ENCODE measurements at places on chromosomes 2 and 18.

DNA sequence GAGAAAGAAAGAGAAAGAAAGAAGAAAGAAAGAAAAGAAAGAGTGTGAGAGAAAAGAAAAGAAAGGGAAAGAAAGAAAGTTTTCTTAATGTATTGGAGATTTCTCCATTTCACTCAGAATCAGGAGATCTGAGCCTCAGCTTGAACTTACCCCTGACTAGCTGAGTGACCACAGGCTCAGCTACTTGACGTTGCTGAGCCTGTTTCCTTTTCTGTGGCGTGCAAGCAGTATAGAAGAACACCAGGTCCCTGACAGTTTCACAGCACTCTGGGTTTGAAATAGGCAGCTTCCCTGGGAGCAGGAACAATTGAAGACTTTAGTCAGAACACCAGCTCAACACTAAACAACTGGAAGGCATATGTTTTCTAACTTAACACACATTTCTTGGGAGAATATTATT is 44.7 kb downstream of the MARCO start:
- DNase-seq, result no peak

DNA sequence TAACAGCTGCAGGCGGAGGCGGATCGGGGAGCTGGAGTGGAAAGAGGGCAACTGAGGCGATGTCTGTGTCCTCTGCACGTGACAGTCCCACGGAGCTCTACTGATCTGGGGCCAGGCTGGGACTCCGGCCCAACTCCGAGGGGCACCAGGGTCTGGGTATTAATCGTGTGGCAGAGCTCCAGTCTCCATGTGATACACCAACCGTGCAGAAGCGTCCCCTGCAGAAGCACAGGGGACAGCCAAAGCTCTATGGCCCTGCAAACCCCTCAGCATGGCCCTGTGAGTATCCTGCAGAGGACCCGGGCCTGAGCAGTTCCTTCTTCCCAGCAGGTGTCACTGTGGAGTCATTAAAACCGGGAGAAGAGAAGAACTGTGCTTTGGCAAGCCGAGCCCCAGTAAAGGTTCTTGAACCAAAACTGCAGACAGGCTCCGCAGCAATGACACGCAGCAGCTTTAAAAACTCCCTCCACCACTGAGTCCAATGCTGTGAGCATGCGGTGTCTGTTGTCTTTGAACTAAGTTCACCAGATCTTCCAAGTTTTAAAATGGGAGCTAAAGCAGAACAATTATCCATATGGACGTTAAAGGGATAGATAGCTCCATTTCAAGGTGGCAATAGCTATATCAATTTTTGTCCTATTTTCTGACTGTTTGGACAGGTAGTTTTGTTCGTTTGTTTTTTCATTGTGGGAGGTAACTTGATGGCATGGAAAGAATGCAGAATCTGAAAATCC is 79.4 kb downstream of the TMEM182 start:
- peak; percentile 69 for DNase-seq

GRCh38 chr2:168568476-168569267 is 112.6 kb downstream of the CERS6 start:
- DNase-seq, result no peak

- peak; percentile 16 for DNase-seq
Observed at GRCh38 chr18:76619621-76620315, 124.7 kb upstream of the ZNF516 start.

GRCh38 chr2:214395040-214395439 is 15.8 kb upstream of the VWC2L start:
- no peak for DNase-seq

DNA sequence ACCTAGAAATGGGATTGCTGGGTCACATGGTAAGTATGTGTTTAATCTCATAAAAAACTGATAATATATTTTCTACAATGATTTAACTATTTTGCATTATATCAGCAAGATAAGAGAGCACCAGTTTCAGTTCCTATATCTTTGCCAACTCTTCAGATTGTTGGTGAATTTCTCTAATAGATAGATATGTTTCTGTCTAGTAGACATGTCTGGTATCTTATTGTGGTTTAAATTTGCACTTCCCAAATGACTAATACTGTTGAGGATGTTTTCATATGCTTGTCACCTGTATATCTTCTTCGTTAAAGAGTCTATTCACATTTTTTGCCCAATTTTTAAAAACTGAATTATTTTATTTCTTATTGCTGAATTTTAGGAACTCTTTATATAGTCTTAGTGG is 113.8 kb upstream of the UXS1 start:
- DNase-seq, result no peak

GRCh38 chr18:50560681-50561629 is 1.1 kb downstream of the MAPK4 start:
- no peak for DNase-seq

- no peak for DNase-seq
Observed at GRCh38 chr2:71469403-71470398, 16.3 kb downstream of the DYSF start.

GRCh38 chr2:183284606-183285005 is 160.4 kb downstream of the NUP35 start:
- no peak for DNase-seq

GRCh38 chr2:65939687-65940086 is 495.2 kb upstream of the MEIS1 start:
- DNase-seq, result no peak

- DNase-seq, result no peak
Observed at GRCh38 chr2:70664525-70664924, 103.5 kb downstream of the ADD2 start.

DNA sequence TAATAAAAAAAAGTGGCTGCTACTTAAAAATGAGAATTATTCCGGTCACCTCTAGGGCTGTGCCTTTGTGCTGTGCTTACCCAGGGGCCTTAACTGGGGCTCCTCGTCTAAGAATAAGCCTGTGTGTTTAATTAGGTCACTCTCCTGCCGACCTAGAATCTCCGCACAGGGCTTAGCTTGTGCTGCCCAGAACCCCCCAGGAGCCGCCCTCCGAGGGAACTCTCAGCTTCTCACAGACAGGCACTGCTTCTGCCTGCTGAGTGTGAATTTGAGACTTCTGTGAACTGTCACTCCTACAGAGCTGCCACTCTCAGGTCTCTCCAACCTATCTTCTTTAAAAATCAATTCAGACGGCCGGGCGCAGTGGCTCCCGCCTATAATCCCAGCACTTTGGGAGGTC is 11.9 kb upstream of the NT5DC4 start:
- DNase-seq, result no peak

GRCh38 chr2:196515051-196515450 is 124.5 kb upstream of the CCDC150 start:
- DNase-seq, result peak; percentile 60

- DNase-seq, result no peak
Observed at GRCh38 chr2:188811522-188811921, 162.7 kb upstream of the COL3A1 start.

DNA sequence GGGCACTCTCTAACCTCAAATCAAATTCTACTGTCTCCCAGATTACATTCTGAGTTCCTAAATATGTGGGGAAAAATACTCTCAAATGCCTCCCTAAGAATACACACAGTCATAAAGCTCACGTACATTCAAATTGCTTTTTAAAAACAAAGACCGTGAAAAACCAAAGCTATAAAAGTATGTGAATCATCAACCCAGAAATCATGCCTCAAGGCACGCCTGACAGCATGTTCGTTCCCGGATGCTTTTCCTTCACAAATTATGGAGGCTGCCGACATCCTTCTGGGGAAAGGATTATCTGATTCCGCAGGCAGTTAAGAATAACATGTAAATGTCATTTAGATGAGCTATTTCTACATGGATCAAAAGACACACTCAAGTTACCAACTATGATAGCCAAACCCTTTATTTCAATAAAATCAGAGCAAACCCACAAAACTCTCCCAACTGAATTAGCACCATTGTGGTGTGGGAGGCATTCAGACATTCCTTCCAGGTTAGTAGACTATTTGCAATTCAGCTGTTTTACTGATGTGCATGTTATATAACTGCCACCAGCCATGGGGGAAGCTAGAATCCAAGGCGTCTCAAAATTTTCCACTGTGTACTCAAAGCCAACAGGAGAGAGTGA is 398.2 kb upstream of the TRIB2 start:
- DNase-seq, result no peak

DNA sequence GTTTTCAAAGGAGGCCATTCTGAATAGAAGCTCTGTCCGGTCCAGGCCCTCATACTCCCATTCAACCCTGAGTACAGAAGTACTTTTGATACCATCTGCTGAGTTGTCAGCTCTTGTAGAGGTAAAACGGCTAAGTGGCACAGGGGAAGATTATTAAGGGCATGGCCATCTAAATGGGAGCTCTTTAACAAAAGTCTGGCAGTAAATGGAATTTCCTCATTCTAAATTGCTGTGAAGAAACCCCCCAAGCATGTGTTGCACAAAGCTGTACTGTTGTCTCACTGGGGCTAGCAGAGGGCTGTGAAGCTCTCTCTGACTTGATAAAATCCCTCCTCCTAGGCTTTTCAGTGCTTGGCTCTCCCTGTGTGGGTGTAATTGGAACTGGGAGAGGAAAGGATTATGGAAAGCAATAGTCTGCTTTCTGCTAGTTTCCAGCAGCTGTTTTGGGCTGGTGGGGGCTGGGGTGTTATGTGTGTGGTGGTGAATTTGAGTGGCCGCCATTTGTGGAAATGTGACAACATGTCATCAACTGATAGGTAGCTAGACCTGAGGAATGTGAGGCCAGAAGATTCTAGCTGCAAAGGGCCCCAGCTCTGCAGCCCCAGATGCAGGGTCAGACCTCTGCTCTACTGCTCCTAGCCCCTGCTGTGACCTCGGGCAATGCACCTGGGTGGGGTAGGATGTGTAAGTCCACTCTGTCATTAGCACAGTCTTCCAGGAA is 65.1 kb downstream of the MAP4K4 start:
- no peak for DNase-seq

DNA sequence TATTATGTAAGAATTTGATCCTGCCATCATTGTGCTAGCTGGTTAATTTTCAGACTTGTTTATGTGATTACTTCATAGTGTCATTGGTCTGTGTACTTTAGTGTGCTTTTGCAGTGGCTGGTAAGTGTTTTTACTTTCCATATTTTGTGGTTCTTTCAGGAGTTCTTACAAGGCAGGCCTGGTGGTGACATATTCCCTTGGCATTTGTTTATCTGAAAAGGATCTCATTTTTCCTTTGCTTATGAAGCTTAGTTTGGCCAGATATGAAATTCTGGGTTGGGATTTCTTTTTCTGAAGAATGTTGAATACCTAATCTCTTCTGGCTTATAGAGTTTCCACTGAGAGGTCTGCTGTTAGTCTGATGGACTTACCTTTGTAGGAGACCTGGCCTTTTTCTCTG is 72.8 kb upstream of the MC4R start:
- no peak for DNase-seq

GRCh38 chr2:121088251-121089165 is 196.5 kb downstream of the TFCP2L1 start:
- DNase-seq, result no peak

GRCh38 chr2:3776311-3776710 is 72.9 kb downstream of the DCDC2C start:
- DNase-seq, result no peak

DNA sequence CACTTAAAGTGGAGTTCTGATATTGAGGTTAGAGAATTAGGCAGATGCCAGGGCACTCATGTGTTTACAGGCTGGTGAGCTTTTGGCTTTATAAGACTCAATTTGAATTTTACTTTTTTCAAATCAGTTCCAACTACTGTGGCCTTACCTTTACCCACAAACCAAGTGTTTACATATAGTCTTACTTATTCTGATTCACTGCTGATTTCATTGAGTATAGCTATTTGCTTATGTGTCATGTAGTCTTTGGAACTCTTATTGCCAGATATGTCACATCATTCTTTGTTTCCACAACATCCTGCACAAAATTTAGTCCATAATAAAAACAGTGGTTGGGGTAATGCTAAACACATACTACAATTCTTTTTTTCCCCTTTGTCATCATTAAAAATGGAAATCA is 96.5 kb downstream of the XIRP2 start:
- DNase-seq, result no peak
